Keratinocyte (primary cell): ENCODE measurements at places on chromosomes 3 and 15.

DNA sequence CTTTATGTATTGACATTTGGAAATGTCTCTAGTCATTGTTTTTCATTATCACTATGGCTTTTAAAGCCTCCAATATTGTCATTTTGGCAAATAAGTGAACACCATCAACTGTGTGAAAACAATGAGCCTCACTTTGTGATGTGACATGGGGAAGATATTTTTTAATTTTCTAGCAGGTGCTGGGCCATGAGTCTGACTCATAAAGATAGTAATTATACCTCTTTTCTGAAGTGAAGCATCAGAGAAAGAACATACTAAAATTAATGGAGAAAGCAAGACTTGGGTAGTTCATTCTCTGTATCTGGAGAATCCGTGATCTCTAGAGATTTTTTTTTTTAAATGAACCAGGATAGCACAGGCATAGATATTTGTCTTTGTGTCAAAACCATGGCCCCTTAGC, 100.8 kb downstream of the CCNL1 start:
- DNase-seq, result no peak

DNA sequence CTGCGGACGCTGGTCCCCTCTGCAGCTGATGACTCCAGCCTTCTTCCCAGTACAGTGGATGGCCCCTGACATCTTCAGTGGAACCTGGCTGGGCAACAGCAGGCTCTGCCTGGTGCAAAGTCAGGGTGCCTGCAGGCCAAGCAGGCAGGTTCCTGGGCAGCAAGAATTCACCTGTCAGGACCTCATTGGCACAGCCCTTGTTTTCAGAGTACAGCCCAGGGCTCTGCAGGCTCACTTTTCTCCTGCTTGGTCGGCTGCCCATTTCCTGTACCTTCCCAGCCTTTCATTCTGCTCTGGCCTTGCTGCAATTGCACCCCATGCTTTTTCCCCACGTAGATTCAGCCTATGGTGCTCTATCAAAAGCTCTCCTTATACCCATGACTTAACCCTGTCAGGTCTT, 56.0 kb downstream of the LRTM1 start:
- DNase-seq, result no peak

DNA sequence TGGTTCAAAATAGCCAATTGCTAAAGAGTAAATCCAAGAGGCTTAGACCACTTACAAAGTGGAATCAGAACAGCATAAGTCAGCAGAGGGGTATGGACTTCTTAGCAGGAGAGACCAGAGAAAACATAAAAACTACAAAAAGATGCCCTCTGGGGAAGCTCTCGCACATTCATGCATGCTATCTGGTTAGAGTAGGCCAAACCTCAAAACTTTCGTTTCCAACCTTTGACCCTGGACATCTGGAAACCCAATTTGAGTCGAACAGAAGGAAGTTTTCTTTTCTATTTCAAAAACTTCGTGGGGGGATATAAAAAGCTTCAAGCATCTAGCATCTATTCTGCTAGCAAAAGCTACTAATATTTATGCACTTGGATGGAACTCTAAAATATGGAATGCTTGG, 523.9 kb upstream of the AGTR1 start:
- no peak for DNase-seq

DNA sequence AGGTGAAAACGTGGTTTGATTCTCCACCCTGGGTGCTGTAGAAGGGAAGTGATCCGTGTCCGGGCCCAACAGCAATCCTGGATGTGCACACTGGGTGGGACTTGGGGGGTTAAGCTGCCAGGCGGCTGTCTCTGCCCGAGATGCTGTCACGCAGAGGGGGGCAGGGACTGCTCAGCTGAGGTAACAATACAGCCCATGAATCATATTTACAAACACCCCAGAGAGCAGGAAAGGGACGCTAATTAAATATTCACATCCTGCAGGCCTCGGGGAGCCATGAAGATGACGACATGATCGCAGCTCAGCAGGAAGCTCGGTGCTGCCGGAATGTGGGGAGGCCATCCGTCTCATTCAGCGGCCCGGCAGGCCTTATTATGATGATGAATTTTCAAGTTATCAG, 17.9 kb upstream of the CRABP1 start:
- no peak for DNase-seq

DNA sequence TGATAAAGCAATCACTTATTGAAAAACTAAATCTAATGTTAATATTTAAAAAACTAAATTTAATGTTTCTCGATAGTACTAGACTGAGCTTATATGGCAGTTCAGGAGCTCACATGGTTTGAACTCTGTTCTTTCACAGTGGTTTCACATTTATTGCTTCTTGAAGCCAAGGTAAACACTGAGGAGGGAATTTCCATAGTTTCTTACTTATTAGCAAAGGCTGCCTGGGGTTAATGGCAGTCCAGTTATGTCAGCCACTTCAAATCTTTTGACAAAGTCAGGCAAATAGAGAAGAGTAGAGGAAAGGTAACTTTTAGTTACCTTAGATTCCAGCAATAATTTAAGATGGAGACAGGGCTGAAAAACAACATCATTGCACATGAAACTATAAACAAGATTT, 831.5 kb downstream of the ROBO2 start:
- no peak for DNase-seq

DNA sequence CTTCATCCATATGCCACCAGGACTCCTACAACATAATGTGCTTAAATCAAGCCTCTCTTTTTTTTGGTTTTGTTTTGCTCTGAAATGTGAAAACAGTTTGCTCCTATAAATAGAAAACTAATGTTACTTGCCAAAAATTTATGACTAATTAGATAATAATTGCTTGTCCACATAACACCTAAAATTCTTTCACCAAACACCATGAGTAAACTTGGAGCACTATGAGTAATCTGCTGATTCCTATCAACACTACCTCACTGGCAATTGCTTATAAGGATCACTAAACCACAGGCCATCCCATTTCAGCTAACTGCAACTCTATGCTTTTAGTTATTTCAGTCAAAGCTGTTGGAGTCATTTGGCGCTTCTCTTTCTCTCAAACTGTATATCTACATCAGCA, 252.7 kb downstream of the EPHA3 start:
- no peak for DNase-seq

DNA sequence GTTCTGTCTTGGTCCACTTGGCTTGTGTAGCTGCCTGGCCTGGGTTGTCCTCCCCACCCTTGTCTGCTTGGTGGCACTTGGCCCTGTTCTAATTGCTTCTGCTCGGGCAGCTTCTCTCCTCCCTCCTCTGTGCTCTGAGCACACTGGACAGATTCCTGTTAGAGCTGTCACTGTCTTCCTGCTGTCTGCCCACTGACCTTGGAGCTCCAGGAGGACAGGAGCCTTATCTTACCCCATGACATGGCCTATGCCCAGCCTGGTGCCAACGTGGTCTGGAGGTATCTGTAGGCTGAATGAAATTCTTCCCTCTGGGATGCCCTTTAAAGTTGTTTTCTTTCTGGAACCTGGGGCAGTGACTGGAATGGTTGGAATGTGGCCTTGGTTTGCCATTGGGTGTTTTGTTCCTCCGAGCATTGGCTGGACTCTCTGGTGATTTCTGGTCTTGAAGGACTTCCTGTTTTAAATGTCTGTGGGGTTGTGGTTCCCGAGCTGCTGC, 94.1 kb downstream of the FAM43A start:
- DNase-seq, result no peak

GRCh38 chr15:73857193-73857920, 16.0 kb upstream of the TBC1D21 start:
- no peak for DNase-seq

DNA sequence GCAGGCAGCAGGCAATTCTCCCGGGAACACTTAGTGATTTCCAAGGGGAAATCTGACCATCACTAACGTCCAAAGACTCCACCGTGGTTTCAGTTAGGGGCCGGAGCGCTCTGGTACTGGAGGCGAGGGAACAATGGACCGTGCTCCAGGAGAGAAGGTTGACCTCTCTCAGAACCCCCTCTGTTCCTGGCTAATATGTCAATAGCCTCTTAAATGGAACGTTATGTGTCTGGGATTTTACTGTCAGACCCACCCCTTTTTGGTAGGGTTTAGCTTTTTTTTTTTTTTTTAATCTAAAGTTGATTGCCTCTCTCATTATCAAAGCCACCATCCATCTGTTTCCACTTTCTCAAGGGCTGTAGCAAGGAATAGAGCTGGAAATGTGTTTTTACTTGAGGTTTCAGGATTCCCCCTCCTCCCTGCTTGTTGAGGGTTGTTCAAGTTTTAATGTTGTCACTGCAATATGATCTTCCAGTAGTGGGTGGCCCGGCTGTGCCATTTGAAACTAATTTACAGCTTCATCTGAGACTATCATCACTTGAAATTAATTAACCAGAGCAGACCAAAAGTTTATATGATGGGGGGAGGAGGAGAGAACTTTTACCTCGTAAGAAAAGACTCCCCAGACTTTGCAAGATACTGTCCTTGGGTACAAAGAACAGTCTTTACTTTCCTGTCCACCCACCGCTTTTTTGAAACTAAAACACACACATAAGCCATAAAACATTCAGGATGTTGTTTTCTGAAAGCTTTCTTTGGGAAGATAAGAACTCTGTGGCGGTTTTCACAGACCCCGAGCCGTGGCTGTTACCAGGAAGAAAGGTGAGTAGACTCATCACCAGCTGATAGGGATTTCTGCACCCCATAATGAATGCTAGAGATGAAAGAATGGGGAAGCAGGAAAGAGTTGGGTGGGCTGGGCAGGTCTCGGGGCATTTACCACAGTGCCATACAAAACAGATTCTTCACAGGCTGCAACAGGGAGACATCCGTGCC, 187.8 kb downstream of the UACA start:
- DNase-seq, result no peak

GRCh38 chr3:116863822-116864589, 154.4 kb downstream of the TUSC7 start:
- DNase-seq, result no peak

GRCh38 chr15:37536967-37537605, 397.4 kb upstream of the TMCO5A start:
- no peak for DNase-seq

GRCh38 chr15:89101302-89102193, 13.3 kb downstream of the ABHD2 start:
- peak; percentile 84 for DNase-seq

DNA sequence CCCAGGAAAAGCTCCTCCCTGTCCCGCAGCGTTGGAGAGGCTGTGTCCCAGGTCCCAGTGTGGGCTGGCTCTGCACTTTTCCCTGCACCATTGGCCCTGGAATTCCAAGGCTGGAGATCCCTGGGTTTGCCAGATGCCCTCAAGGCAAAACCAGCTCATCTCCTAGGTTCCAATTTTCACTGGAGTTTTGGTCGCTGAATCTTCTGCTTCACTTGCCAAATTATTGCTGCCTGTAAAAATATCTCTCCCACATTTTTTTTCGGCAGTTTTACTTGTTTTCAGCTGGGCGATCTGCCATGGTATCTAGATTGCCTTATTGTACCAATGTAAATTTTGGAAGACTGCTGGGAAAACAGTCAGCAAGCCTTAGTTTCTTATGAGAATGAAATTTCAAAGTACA, 150.9 kb upstream of the ATP10A start:
- DNase-seq, result no peak

DNA sequence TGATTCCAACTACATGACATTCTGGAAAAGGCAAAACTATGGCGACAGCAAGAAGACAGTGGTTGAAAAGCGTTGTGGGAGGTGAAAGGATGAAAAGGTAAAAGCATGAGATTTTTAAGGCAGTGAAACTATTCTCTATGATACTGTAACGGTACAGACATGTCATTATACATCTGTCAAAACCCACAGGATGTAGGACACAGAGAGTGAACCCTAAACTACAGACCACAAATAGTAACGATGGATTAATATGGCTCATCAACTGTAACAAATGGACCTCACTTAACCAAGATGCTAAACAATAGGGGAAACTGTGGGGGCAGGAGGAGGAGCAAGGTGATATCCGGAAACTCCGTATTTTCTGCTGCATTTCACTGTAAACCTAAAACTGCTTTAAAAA, 39.1 kb downstream of the MYO9A start:
- DNase-seq, result no peak

DNA sequence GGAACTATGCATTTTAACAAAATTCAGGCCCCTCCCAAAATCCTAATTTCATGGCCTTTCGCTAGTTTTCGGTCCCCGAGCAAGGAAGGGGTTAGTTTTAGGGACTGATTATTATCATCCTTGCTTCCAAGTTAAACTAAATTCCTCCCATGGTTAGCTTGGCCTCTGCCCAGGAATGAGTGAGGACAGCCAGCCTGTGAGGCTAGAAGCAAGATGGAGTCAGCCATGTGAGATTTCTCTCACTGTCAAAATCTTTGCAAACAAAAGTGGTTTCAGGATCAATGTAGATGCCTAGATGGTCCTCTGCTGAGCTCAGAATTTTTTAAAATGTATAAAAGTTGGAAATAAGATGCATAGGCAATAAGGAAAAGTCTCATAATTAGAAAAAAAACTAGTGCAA, 208.9 kb downstream of the RSL24D1 start:
- no peak for DNase-seq

GRCh38 chr3:13177641-13178040, 104.4 kb upstream of the IQSEC1 start:
- DNase-seq, result no peak
